ENCODE measurements at places on chromosomes 6 and 20. TPM values are rescaled to one million over a fixed set of nuclear protein-coding genes. Genes with fewer than 3 reads are reported as not detected.

The TFAP2A gene
- not detected for total RNA-seq

GRCh38 chr6:63731930-63732329 lies 96.3 kb downstream of the PHF3 start:
- DNase-seq: no peak

DNA sequence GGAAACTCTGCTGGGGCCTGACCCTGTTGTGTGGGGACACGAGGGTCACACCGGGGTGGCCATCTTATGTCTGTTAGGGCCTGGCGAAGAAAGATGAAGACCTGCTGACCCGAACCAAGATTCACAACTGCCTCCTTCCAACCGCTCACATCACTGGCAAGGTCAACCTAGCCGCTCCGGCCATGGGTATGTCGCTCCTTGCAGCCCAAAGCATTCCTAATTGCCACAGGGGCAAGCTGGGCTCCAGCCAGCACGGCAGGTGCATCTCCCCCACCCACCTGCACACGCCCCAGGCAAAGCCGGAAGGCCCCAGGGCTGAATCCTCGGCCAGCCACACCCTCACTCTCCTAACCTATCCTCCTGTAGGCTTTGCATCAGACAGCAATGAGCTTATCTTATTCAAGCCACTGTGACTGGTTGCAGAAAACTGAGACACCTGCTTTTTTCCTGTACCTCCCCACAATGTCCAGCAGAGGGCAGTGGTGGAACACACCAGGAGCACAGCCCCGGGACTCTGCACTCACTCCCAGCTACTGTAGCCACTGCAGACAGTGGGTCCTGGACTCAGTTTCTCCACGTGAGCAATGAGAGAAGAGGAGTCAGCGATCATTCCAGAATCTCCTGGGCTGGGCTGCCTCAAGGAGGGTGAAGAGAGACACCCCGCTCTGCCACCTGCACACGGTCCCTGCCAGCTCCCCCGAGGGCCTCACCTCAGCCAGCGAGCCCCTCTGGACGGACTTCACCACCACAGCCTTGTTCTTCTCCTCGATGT lies 170.2 kb downstream of the PREX1 start:
- peak; percentile 89 for DNase-seq

The MCCD1 gene
- not detected for total RNA-seq

Data from natural killer cell (primary cell).